GM23338 (cell line): ENCODE measurements at places on chromosomes 16 and 17.

DNA sequence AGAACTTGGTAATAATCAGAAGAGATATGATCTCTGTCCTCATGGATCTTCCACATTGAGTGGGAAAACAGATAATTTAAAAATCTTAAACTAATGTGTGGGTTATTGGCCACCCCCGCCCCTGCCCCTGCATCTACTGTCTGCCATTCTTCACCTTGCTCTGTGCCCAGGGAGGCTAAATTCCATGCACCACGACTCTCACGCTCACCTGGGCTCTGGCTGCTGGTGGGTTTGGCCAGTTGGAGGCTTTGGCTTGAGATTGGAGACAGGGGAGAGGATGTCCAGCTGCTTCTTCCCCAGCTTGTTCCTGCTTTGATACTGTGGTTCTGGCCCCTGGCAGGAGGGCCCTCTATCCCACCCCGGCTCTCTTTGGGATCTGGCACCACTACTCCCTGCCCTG, 127.9 kb downstream of the IRX5 start:
- DNase-seq = no peak
- H3K4me3 ChIP-seq = no peak overlapping the region
- H3K36me3 ChIP-seq = no peaks in the 10 kb centered on the region
- H3K27me3 ChIP-seq = peaks cover 33% of the 10 kb centered on the region

DNA sequence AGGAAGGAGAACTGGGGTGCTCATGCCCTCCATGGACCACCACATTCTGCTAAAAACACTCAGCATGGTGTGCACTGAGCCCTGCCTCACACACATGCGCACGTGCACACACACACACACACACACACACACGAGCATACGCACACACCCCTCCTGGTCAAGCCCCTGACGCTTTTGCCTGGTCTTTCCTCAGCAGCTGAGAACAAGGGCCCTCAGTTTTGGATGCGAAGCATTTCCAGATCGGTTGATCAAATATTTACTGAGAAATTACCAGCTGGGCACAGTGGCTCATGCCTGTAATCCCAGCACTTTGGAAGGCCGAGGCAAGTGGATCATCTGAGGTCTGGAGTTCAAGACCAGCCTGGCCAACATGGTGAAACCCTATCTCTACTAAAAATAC, 20.1 kb upstream of the RAI1 start:
- no peaks in the 10 kb centered on the region for H3K4me1 ChIP-seq
- no peaks in the 10 kb centered on the region for H3K27me3 ChIP-seq
- no peak overlapping the region for H3K27ac ChIP-seq
- no peak for DNase-seq
- no peaks in the 10 kb centered on the region for H3K36me3 ChIP-seq

DNA sequence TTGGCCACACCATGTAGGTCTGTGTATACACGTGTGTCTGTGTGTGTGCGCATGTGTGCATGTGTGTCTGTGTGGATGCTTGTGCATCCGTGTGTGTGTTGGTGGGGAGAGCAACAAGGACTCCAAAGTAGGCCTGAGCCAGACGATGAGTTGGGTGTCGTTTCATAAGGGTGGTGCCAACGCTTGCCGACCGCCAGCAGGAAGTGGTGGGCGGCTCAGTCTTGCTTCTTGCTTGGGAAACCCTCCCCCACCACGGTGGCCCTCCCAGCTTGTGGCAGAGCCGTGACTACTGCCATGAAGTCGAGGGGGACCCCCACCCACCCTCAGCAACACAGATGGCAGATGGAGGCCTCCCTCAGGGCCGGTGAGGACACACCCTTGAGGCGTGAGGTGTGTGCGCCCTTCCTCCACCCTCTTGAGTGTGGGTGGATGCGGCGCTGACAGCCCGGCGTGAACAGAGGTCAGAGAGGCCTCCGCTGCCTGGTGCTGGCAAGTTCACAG, 17.5 kb downstream of the SBK1 start:
- no peak overlapping the region for H3K4me3 ChIP-seq
- no peaks in the 10 kb centered on the region for H3K27me3 ChIP-seq
- no peaks in the 10 kb centered on the region for H3K36me3 ChIP-seq
- no peaks in the 10 kb centered on the region for H3K4me1 ChIP-seq
- no peak for DNase-seq

GRCh38 chr17:73855720-73856333, 211.6 kb upstream of the SDK2 start:
- no peak for DNase-seq
- no peaks in the 10 kb centered on the region for H3K4me1 ChIP-seq
- no peaks in the 10 kb centered on the region for H3K27me3 ChIP-seq
- H3K27ac ChIP-seq = no peak overlapping the region
- H3K36me3 ChIP-seq = no peaks in the 10 kb centered on the region
- H3K4me3 ChIP-seq = no peak overlapping the region

DNA sequence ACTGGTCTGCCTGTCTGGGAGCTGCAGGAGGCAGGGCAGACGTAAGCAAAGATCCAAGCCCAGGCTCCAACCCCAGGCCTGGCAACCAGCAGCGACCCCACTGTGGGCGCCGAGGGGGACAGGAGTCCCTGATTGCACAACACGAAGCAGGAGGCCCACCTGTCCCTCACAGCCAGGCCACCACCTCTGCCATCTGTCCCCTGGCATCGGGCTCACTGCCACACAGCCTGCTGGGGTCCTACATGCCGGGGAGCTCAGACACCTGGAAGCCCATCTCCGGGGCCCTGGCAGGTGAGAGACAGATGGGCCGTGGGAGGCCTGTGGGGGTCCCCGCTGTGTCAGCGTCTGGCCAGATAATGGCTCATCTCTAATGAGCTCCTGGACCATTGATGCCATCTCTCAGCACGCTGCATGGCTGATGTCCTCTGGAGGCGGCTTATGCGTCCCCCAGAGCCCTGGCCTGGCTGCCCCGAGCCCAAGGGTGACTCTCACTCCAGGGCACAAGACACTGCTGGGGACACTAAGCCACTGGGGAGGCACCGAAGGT, 11.3 kb upstream of the RASD1 start:
- DNase-seq = no peak
- H3K27ac ChIP-seq = no peak overlapping the region
- H3K4me3 ChIP-seq = no peak overlapping the region
- H3K4me1 ChIP-seq = no peaks in the 10 kb centered on the region

DNA sequence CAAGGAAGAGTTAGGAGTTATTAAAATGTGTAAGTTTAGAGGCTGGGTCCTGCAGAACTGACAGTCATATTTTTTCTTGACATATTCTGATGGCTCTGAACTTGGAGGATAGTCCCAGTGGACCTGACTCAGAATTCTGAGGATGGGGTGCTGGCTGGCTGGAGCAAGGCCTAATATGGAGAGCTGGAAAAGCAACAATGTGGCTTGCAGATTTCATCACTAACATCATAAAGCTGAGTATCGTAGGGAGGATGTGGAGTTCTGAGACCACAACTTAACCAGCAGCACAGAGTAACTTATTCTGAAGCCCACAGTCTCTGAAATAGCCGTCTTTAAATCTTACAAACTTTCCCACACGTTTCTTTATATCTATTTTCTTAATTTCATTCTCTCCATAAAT, 2.3 kb downstream of the KRTAP1-5 start:
- no peak overlapping the region for H3K27ac ChIP-seq
- H3K36me3 ChIP-seq = no peaks in the 10 kb centered on the region
- H3K4me1 ChIP-seq = no peaks in the 10 kb centered on the region
- DNase-seq = no peak
- H3K4me3 ChIP-seq = no peak overlapping the region
- no peaks in the 10 kb centered on the region for H3K27me3 ChIP-seq

- no peak overlapping the region for H3K4me3 ChIP-seq
- H3K36me3 ChIP-seq = no peaks in the 10 kb centered on the region
- H3K27me3 ChIP-seq = no peaks in the 10 kb centered on the region
- H3K4me1 ChIP-seq = peaks cover 43% of the 10 kb centered on the region
Measured at GRCh38 chr16:81940781-81941560, 70.3 kb downstream of the SDR42E1 start.

DNA sequence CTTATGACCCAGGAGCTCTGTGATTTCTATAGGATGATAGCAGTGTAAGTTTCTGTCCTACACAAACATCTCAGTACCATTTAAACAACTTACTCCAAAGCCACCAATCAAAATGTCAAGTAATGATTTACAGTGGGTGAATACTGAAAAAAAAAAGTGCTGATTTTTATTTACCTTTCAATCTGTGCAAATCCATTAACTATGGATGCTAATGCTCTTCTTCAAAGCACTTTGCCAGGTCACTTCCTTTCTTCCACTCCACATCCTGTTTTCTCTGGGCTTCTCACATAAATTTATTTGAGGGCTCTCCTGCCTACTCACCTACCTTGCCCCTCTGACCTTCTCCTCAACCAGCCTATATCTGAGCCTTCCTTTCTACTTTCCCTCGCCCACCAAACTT, 101.6 kb downstream of the SKAP1 start:
- H3K4me1 ChIP-seq = no peaks in the 10 kb centered on the region
- H3K4me3 ChIP-seq = no peak overlapping the region
- no peak overlapping the region for H3K27ac ChIP-seq
- H3K27me3 ChIP-seq = no peaks in the 10 kb centered on the region
- no peak for DNase-seq

DNA sequence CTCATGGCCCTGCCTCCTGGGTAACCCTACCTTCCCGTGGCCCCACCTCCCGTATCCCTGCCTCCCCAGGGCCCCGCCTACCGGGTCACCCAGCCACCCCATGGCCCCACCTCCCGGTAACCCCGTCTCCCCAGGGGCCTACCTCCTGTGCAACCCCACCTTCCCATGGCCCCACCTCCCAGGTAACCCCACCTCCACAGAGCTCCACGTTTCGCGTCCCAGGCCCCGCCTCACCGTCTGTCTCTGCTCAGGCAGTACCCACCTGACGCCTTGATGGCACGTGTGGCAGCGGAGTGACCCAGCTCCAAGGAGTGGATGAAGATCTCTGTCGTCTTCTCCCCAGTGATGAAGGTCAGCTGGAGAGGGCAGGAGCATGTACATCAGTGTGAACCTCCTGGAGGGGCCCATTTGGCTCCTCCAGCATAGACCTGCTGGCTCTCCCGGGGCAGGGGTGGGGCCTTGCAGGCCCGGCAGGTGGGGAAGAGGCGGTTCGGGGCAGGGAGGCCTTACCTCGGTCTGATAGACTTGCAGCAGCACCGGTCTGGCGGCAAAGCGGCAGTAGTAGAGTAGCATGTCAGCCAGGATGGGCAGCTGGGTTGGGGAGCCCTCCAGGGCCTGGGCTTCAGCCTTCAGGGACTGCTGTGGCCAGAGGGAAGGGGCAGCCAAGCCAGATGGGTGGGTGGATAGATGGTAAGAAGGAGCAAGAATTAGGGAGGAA, 18.7 kb upstream of the PIK3R6 start:
- DNase-seq = peak; percentile 49
- no peaks in the 10 kb centered on the region for H3K4me1 ChIP-seq
- no peak overlapping the region for H3K27ac ChIP-seq
- no peaks in the 10 kb centered on the region for H3K36me3 ChIP-seq
- H3K4me3 ChIP-seq = no peak overlapping the region

- H3K4me1 ChIP-seq = no peaks in the 10 kb centered on the region; the same call in 1 of the 2 replicates
- no peaks in the 10 kb centered on the region for H3K27me3 ChIP-seq
- no peak overlapping the region for H3K27ac ChIP-seq
Measured at GRCh38 chr17:51353296-51353695, 93.0 kb downstream of the UTP18 start.

GRCh38 chr16:81638286-81638945, 140.7 kb upstream of the PLCG2 start:
- peak overlapping the region; percentile 19; the same call in 1 of the 2 replicates for H3K27ac ChIP-seq
- no peak overlapping the region for H3K4me3 ChIP-seq
- H3K4me1 ChIP-seq = peaks cover 15% of the 10 kb centered on the region
- H3K27me3 ChIP-seq = no peaks in the 10 kb centered on the region
- DNase-seq = no peak
- H3K36me3 ChIP-seq = no peaks in the 10 kb centered on the region
